ENCODE measurements at places on chromosomes 16 and 17.

DNA sequence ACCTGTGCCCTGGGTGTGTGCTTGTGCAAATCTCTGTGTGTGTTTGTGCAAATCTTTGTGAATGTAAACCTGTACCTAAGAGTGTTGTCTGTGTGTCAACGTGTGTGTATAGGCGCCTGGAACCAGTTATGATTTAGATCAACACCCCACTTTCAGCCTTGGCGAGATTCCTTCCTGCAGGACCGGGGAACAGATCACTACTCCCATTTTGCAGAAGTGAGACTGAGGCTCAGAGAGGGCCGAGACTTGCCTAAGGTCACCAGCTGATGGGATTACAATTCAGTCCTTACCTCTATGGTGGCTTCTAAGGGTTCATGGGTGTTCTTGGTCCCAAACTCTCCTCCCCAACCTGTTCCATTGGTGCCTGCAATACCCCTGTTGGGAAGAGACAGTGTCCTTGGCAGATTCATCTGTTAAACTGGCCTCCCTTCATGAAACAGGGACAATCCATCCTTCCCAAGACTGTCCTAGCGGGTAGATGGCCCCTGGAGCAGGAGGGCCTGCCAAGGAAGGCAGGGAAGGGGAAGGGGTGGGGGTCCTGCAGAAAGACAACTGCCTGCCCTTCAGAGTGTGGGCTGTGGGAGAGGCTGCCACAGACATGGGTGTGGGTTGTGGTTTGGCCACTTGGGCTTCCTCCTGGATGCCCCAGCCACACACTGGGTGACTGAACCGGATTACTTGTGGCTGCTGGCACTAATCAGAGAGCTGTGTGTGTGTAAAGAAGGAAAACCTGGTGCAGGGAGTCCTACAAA is 6.9 kb upstream of the MAPK7 start:
- DNase-seq: no peak

GRCh38 chr16:8798174-8798527 is 512 bp downstream of the PMM2 start:
- no peak for DNase-seq

DNA sequence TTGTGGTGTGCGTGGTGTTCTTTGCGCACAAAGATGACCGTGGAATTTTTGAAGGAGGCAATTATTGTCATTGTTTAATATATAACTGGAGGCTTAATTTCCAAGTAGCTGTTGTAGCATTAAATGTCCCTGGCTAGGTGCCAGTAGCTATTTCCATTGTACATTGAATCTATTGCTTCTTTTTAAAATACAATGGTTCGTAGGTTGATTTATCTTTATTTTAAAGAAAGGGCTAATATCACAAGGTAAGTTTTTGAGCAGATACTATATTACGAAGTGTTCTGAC is 127.1 kb downstream of the RPTOR start:
- no peak for DNase-seq

DNA sequence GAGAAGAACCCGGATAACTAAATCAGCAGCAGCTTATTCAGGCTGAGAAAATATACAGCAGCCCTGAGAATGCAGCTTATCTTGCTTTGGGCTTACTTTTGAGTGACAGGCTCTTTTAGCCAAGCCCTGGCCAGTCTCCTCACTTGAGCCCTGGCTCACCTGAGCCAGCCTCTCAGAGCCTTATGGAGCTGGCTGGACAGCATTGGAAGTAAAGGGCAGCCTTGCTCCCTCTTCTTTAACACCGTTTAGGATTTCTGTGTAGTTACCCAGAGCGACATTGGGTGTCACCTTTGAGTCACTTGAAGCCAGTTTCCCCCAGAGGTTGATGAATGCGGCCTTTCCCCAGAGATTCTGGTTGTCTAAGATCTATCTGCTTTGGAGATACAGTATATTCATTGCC is 7.7 kb upstream of the NPIPB2 start:
- DNase-seq: no peak

- DNase-seq: no peak
Measured at GRCh38 chr17:58996968-58997367, 109.7 kb downstream of the TRIM37 start.

DNA sequence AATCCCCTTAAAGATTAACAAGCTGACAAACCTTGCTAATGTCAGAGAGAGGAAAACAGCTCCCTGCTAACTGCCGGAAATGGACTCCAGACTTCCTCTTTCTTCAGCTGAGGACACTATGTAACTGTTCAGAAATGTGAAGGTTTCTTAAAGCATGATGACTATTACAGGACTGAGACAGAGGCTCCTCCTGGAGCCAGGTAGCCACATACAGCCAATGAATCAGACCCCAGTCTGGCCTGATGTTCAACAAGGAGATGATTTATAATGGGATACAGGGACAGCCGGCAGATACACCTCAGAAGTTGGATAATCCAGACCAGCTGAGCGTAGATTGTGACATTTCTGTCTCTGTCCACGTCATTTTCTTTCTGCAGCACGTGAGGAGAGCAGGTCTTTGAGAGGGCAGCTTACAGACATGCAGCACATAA is 216.2 kb downstream of the HS3ST3A1 start:
- no peak for DNase-seq

- peak; percentile 44 for DNase-seq
Measured at GRCh38 chr17:78258323-78259191, 27.1 kb downstream of the TMEM235 start.

- DNase-seq: no peak
Measured at GRCh38 chr16:56936491-56936890, 4.5 kb downstream of the HERPUD1 start.

GRCh38 chr16:74271872-74272271 is 24.7 kb upstream of the PSMD7 start:
- no peak for DNase-seq

DNA sequence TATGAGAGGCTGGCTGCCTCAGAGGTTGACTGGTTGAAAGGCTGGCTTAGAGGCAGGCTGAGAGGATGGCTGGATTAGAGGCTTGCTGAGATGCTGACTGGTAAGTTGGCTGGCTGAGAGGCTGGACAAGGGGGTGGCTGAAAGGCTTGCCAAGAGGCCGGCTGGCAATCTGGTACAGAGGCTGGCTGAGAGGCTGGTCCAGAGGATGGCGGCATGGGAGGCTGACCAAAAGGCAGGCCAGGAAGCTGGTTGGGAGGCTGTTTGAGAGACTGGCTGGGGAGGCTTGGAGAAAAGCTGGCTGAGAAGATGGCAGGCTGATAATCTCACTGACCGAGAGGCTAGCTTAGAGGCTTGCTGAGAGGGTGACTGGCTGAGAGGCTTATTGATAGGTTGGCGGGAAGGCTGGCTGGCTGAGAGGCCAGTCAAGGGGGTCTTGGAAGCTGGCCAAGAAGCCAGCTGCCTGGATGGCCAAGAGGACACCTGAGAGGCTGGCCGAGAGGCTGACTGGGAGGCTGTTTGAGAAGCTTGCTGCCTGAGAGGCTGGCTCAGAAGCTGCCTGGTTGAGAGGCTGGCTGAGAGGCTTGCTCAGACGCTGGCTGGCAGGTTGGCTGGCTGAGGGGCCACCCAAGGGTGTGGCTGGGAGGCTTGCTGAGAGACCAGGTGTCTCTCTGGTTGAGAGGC is 34.2 kb upstream of the ACSM2B start:
- no peak for DNase-seq

DNA sequence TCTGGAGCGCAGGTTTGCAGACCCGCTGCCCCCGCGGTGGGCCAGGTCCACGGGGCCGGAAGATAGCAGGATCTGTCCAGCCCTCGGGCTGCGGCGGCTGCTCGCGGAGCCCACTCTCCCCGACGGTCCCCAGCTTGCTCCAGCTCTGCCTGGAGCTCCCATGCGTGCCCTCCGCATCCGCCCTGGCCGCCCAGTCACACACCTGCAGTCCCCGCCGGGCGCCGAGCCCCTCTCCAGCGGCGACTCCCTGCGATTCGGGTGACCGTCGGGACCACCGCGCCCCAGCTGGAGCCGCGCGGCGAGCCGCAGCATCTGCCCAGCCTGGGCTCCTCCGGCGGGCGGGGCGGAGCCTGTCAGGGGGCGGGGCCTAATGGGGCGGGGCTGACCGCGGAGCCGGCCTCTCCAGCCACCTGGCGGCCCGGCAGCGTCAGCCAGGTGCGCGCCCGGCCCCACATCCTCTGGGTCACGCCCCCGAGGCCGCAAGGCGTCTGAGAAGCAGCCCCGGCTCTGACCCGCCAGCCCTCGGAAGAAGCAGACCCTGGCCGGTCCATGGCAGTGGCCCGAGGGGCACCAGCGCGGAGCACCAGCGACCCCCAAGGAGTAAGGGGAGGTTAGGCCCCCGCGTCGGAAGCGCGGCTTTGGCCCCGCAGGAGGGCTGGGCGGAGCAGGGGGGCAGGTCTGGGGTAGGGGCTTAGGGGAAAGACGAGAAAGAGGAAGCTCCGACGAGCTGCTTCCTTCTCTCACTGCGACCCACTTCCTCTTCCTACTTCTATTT is at the start of gene PIK3R5:
Gene PIK3R5, minus strand, starts transcription at position 314 of the 775 bp plus-strand sequence. CDS start 54,213 bp downstream, outside the sequence.
- peak; percentile 74 for DNase-seq

DNA sequence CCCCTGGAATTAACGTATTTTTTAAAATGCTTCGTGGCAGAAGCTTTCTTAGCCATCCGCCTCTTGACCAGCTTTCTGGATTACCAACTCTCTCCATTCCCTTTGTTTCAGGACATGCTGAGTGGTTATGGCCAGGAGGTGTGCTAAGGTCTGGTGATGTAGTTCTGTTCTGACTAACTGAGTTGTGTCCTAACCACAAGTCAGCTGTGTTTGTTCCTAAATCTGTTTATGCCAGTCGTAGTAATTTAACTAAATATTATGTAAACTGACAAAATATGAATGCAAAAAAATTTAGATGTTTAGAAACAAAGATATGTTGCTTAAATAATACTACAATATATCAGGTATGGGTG is 61.6 kb downstream of the MRTFB start:
- DNase-seq: no peak

GRCh38 chr16:10504404-10504885 is 76.0 kb downstream of the EMP2 start:
- no peak for DNase-seq

GRCh38 chr17:32174889-32175288 is 32.6 kb downstream of the RHOT1 start:
- no peak for DNase-seq

DNA sequence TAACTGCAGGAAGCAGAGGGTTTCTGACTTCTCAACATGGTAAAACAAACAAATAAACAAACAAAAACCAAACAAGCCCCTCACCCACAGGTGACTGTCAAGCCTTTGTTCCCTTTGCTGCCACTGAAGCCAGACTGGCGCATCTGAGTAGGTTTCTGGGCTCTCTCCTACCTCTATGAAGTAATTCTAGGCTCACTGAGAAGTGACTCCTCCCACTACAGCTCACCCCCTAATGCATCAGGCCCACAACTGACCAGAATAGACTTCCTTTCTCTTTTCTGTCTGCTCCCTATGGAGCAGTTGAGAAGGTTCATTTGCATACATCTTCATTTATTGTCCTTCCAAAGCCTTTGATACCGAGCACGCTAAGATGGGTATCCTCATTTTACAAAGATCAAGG is 77.0 kb upstream of the CCL2 start:
- DNase-seq: no peak

DNA sequence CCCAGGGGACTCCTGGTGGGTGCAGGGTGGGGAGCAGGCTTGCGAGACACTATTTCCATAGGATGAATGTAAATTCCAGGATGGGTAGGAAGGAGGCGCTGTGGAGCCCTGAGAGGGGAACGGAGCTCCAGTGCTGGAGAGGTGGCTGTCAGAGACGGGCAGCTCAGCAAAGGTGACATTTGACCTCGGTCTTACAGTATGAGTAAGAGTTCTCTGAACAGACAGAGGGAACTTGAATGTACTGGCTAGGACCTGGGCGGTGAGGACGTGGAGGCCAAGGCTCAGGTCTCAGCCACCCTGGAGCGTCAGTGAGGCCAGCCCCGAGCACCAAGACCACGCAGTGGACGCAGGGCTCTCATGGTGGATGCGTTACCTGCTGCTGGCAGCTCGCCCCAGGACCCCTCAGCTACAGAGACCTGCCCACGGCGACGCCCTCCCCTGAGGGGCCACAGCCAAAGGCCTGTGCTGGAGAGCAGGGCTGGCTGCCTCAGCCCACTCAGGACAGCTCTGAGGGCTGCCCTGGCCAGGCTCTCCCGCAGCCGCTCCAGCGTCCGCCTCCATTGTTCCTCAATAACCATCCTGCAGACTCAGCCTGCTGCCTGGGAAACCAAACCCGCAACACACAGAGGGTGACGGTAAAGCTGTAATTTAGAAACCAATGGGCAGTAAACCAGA is 65.9 kb upstream of the TNRC6C start:
- no peak for DNase-seq

- DNase-seq: peak; percentile 83
Measured at GRCh38 chr17:50094243-50094752, 853 bp upstream of the PDK2 start.

GRCh38 chr17:79944821-79945391 is 90.8 kb downstream of the TBC1D16 start:
- no peak for DNase-seq

- DNase-seq: no peak
Measured at GRCh38 chr17:77371888-77372443, 231.2 kb downstream of the SEC14L1 start.
